ENCODE measurements at places on chromosomes 7 and 10.

- DNase-seq = no peak
These were observed 84.9 kb upstream of the RHOBTB1 start for GRCh38 chr10:61028861-61029361.

GRCh38 chr7:32501522-32501921, 6.2 kb downstream of the AVL9 start:
- no peak for DNase-seq

DNA sequence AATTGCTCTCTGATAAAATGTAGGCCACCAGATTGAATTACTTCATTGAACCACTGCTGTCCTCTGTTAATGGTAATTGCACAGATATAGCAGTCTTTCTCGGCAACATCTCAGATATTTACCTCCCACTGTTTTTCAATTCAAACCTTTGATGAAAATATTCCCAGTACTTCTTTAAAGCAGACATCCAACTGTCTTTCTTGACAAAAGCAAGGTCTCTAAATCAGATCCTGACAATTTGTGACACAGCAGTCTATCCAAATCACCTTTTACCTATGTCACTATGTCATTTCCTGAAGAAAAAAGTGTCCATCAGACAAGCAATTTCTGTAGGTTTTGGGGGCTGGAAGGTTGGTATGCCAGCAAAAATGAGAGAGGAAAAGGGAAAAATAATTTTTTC, 555.7 kb downstream of the AUTS2 start:
- no peak for DNase-seq

GRCh38 chr10:11793762-11794479, 29.2 kb upstream of the PROSER2 start:
- DNase-seq = no peak

GRCh38 chr10:28298951-28299350, 3.9 kb downstream of the MPP7 start:
- no peak for DNase-seq

DNA sequence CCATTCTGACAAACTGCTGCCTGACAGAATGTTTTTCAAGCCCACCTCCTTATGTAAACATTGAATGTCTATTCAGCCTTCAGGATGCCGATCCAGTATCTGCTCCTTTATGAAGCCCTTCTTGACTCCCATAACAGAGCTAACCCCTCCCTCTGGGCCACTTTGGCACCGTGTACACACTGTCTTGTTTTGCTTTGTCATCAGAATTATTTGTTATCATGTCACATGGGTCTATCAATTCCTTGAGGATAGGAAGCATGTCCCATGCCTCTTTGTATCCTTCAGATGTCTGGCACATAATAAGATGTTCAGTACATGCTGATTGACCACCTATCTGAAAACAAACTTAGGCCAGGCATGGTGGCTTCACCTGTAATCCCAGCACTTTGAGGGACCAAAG, 92.3 kb downstream of the PRLHR start:
- no peak for DNase-seq

DNA sequence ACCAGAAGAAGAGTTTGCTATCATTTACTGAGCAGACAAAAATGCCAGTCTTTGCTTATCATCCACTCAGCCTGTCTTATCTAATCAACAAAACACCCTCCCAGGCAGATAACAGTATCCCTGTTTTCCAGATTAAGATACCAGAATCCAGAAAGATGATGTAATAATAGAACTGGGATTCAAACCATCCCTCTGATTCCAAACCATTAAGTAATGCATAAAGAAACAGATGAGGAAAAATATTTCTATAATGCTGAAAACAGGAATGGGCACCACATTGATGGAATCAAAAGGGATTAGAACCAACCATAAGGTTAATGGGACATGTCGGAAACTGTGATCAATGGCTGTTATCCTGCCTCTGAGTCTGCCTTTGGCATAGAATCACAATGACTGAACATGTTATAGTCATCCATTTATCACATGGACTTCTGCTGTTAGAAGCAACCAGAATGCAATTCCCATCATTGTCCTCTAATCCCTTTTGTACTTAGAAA, 92.1 kb upstream of the RSU1 start:
- DNase-seq = no peak

GRCh38 chr7:29086545-29086944, 59.8 kb downstream of the CPVL start:
- no peak for DNase-seq

DNA sequence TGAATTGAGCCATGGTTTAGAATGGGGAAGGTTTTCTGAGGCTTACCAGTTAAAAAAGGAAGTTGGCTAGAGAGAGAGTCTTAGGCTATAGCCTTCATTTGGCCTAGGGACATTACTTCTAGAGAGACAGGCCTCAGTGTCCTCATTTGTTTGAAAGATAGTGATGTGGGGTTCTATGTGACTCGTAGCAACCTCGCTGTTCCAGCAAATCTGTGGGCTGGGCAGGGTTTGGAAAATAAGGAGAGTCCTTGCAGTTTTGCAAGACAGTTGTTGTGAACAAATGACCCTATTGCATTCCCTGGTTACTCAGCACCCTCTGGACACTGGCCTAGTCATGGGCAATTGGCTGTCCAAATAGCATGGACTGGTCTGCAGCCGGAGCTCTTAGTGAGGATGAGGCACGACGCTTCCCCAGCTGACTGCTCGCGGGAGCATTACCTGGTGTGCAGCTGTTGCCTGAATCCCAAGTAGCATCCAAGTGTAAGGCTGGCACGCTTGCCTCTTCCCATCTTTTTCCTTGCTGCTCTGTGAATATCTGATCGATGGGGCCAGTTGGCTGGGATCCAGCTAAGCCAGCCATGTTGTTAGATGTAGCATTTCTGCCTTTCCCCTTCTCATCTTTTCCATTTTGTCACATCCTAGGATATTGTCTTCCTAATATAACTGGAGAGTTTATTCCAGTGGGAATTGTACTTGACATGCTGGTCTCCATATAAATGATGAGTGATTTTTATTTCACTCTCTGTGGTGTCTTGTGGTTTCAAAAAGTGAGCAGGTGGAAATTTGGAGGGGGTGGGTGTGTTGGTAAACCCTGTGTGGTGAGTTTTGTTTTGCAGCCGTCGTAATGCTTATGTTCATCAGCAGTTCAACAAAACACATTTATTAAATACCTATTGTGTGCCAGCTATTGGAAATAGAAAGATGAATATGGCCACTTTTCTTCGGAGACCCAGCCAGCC, 99.8 kb downstream of the SND1 start:
- DNase-seq = no peak

DNA sequence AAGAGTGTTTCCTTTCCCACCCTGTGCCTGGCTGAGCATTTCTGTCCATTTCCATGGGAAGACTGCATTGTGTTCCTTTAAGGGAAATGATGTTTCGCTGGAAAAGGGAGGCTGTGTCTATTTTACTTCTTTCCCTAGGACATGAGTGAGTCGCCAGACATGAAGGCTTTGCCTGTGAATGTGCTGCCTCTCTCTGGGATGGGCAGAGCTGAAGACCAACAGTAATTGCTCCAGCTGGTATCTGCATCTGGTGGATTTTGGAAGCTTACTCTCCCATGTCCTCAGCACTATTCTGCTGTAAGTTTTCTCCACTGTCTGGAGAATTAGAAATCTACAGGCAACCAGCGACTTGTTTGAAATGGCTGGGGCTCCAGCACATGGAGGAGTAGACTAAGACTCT, 264.6 kb upstream of the BMPER start:
- DNase-seq = no peak

DNA sequence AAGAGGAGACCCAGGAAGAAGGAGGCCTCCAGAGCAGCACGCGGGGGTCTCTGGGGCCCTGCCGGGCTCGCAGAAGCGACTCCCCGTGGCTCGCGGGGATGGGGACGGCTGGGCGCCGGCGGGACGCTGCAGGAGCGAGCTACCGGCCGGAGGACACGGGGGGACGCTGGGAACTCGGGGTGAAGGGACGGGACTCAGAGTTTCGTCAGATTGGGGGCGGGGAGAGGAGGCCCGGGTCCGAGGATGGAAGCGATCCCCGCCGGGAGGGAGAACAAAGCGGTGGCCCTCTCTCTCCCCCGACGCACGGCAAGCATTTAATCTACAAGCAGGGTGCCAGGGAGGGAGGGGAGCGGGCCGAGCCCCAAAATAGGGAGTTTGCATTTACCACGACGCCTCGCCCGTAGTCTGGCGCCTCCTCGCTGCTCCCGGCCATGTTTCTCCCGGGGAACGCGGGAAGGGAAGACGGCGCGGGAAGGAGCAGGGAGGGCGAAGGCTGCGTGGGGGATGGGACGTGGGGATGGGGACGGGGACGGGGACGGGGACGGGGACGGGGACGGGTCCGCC, at the start of gene PRTFDC1:
PRTFDC1 (minus strand) TSS at position 464 of the 564 bp plus-strand sequence; CDS start at position 433, 31 bp downstream.
- DNase-seq = peak; percentile 25

GRCh38 chr10:44069573-44069972, 315.3 kb downstream of the CXCL12 start:
- DNase-seq = no peak

Data from germinal center (tissue), 1 donor.